ENCODE measurements at places on chromosomes 5 and 9.

DNA sequence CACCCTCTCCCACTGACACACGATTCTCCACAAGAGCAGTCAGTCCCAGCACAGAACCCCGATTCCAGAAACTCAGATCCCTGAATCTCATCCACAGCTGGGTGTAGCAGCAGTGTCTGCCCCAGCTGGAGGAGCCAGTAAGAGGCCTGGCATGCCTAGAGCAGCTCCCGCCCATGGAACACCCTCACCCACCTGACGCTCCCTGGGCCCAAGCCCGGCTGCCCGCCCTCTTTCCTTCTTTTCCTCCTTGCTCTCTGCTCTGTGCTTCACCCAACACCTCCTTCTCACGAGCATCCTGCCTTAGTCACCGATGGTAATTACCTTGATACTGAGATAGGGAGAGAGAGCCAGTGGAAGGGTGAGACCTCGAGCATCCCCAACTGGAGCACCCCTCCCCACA is 8.7 kb downstream of the PCDH1 start:
- no peak for DNase-seq

- no peak for DNase-seq
Observed at GRCh38 chr9:134778841-134779411, 101.7 kb upstream of the FCN2 start.

DNA sequence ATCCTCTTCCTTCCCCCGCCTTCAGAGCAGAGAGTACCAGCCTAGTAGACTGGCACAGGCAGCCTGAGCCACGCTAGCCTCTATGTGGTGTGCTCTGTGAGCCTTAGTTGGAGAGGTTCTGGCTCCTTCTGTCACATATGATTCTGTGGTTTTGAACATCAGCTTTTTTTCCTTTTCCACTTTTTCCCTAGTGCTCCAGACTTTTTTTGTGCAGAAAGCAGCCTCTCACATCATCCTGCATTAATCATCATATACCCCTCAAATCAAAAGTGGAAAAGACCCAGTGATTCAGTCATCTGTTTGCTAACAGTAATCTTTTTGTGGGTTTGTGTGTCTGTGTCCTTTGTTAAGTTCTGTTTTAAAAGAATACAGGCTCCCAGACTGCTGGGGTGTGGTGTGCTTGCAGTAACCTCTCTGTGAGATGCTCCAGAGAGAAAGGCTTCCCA is 663.9 kb upstream of the RGMB start:
- DNase-seq = no peak

DNA sequence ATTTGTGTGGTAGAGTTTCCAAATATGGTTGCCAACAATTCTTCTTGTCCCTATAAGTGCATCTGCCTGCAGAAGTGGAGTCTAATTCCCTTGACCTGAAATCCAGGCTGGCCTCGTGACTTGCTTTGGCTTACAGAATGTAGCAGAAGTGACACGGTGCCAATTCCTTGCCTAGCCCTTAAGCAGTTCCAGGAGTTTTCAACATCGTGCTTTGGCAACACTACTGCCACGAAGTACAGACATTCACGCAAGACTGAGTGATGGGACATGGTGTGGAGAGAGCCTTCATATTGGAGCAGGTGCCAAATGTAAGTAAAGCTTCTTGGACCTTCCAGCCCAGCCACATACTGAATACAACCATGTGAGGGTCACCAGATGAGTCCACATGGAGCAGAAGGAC is 92.9 kb upstream of the NEK6 start:
- DNase-seq = no peak

DNA sequence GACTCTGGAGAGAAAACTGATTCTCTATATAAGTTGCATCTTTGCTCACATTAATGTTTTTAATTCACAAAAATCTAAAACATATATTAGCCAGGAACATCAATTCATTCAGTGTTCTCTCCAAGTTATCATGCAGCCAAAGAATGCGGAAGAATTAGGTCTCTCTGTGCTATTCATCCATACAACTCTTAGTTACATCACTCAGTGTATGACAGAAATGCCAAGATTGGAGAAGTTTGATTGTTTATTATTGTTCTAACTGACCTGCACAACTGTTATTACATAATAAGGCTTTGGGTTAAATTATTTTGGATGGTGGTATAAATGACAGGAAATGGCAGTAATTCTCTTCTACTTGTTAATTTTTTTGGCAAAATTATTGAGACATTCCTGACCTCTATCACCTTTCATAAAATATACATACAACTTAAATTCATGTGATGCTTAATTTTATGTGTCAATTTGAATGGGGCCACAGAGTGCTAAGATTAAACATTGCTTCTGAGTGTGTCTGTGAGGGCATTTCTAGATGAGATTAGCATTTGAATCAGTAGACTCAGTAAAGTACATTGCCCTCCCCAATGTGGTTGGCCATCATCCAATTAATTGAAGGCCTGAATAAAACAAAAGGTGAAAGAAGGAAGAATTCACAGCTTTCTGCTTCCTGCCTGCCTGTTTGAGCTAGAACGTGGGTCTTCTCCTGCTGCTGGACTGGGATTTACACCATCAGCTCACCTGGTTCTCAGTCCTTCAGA is 70.2 kb downstream of the NR2F1-AS1 start:
- DNase-seq = no peak

DNA sequence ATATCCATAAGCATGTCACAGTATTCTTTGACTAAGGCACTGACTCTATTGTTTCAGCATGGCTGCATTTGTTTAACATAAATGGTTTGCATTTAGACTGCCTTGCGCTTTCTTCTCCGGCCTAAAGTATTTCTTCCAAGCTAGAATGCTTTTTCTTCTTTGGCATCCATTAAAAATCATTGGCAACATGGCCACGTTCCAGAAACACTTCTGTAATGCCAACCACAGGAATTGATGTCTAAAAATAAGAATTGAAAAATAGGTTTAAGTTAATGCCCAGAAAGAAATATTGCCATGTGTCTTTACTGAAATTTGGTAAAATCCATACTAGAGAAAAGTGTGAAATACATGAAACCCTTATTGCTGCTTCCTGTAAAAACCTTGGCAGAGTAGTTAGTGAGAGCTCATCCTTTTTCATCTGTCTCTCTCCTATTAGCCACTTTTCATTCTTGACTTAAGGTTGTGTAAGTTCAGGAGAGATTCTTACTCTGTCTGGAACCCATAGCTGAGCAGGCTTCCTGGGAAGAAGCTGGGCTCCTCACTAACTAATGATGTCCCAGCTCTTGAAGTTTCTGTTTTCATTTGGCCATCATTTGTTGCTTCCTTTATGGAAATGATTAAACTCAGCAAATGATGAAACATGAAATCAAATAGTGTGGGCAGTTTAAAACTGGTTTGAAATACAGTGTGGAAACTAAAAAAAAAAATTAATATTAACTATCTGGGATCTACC is 58.2 kb upstream of the RPS23 start:
- DNase-seq = no peak

Measured in urinary bladder (tissue), 4 donors.